ENCODE measurements at places on chromosomes 2 and 18.

DNA sequence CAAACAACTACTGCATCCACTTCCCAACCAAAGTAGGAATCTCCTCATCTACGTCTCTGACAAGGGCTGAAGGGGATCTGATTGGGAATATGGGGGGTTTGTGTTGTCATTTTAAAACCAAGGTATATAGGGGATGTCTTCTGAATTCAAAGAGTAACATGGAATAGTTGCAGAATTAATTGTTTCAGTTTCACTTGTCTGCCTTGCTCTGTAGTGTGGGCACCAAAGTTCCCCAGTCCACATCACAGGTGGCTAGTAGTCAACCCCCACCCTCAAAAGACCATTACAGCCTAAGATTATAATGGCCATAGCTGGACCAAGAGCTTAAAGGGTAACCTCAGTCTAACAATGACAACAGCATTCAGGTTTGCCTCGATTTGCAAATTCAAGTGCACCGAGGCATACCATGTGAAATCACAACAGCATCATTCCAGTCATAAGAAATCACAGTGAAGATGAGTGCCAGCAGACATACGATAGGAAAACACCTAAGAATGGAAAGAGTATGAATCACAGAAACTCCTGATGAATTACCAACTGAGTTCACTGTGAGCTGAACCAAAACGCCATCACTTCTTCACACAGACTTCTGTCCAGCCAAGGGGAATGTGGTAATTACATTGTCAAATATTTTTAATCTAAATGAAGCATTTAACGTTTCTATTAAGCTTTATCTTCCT, 52.4 kb downstream of the MYO5B start:
- DNase-seq = no peak

DNA sequence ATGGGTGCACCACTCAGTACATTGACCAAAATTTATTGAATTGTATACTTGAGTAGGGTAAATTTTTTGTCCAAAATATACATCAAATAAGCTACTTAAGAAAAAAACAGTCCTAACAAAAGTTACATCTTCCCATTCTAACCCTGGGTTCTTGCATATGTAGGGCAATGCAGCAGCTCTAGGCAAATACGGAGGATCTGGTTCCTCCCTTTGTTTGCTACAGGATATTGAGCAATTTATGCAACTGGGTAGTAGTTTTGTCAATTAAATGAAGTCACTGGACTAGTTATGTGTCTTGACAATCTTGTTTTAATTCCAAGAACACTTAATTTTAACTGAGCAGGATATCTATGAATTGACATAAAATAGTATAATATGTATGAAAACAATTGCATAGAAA, 1507.2 kb upstream of the PIK3C3 start:
- no peak for DNase-seq

GRCh38 chr2:101267671-101268656, 15.3 kb downstream of the CNOT11 start:
- no peak for DNase-seq

DNA sequence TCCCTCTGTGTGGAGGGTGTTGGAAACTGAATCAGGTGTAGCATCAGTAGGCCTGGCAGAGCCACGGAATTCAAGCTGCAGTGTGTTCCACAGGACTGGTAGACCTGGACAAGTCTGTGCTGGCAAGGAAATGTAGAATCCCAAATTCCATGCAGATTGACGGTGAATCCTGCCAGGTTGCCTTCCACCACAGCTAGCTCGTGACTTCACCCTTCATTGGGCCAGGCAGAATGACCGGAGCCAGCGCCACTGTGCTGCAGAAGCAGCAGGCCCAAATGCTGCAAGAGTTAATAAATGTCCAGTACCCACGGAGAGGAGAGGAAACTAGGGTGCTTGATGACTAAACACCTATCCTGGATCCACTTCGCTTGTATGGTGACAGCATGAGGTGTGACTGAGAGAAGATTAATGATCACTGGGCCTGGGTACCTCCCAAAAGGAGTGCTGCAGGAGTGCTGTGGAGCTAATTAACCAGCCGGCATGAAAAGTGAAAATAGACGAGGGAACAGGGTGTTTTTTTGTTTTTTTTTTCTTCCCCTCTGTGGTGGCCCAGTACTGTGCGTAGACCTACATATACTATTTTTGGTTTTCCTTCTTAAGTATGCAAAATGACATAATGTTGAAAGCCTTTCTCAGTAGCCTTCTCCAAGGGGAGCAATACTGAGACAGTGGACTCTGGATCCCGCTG, 122.2 kb downstream of the TANC1 start:
- peak; percentile 51 for DNase-seq

- DNase-seq = no peak
These were observed 8.4 kb upstream of the TMEM185B start for GRCh38 chr2:120231564-120231973.

DNA sequence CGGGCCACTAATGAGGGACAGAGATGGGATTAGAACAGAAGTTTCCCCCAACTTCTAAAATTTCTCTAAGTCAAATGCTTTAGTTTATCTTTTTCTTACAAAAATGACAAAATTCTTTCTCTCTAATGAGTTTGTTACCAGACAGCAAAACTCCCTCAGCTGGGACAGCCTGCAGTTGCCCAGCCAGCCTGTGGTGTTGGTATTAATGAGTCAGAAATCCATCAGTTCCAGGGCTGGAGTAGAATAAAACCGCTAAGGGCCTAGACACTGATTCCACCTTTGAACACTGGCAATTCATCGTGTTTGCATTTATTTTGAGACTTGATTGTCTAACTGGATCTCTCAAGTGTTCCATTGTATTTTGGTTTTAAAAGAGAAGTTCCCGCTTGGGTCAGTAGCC, 38.3 kb upstream of the SMAD2 start:
- DNase-seq = peak; percentile 28

DNA sequence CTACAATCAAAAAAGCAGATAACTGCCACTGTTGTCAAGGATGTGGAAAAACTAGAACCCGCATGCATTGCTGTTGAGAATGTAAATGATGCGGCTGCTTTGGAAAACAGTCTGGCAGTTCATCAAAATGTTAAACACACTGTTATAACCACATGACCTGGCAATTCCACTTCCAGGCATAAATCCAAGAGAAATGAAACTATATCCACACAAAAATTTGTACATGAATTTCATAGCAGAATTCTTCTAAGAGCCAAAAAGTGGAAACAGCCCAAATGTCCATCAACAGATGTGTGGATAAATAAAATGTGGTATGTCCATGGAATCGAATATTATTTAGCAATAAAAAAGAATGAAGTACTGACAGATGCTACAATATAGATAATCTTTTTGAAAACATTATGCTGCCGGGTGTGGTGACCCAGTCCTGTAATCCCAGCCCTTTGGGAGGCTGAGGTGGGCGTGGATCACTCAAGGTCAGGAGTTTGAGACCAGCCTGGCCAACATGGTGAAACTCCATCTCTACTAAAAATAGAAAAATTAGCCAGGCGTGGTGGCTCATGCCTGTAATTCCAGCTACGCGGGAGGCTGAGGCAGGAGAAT, 32.0 kb downstream of the ERCC3 start:
- DNase-seq = peak; percentile 86

DNA sequence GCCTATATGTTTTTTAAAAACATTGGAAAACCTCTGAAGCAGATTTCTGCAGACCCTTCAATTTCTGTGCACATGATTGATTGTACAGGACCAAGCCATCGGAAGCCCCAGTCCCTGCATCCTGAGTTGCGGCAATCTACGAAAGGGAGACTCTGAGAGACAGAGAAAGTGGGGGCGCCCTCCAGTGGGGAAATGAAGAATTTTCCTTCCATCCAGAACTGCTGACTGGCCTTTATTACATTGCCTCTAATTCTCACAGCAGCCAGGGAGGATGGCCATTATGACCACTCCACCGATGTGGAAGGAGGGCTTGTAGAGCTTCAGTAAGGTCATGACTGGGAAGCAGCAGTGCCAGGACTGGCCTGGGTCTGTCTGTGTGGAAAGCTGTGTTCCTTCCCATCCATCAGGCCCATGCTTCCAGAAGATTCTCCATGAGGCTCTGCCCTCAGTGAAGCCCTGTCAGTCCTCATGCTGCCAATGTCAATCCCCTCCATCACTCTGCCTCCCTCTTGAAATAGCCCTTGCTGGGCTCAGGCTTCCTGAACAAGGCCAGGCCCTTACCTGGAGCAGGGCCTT, 20.0 kb upstream of the RESP18 start:
- peak; percentile 65 for DNase-seq

- no peak for DNase-seq
These were observed 827.3 kb upstream of the NRXN1 start for GRCh38 chr2:51859260-51859659.

DNA sequence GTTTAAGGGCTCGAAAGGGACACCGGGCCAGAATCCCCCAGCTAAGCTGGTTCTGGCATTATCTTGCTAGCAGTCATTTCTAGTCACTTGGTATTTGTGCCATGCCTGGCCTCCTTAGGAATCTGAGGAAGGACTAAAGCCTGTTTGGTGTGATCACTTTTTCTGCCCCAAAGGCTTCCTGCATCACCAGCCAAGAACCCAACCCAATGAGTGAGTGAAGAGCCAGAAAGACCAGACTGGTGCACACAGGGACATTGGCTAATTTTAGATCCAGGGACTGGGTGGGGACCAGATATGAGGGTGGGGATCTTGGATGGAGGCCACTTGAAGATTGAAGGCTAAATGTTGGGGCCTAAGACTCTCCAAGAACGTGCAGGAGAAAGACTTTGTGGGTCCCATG, 411.9 kb upstream of the TNP1 start:
- DNase-seq = no peak

- no peak for DNase-seq
These were observed 67.0 kb downstream of the GALR1 start for GRCh38 chr18:77316641-77317040.

DNA sequence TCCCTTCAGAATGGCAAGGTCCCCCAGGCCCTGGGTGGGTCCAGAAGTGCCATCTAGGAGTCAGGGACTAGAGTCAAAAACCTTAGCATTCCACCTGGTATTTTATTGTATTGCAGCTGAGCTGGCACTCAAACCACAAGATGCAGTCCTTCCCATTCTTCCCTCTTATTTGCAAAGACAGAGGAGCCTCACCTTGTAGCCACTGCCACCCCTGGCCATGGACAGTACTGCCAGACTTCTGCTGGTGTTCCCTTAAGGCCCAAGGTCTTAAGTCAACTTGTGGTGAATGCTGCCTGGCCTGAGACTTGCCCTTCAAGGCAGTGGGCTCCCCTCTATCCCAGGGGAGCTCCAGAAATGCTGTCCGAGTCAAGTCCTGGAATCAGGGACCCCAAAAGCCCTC, 6.9 kb downstream of the UGT1A10 start:
- DNase-seq = peak; percentile 2

- DNase-seq = no peak
These were observed 61.1 kb upstream of the MCFD2 start for GRCh38 chr2:46976556-46977279.

DNA sequence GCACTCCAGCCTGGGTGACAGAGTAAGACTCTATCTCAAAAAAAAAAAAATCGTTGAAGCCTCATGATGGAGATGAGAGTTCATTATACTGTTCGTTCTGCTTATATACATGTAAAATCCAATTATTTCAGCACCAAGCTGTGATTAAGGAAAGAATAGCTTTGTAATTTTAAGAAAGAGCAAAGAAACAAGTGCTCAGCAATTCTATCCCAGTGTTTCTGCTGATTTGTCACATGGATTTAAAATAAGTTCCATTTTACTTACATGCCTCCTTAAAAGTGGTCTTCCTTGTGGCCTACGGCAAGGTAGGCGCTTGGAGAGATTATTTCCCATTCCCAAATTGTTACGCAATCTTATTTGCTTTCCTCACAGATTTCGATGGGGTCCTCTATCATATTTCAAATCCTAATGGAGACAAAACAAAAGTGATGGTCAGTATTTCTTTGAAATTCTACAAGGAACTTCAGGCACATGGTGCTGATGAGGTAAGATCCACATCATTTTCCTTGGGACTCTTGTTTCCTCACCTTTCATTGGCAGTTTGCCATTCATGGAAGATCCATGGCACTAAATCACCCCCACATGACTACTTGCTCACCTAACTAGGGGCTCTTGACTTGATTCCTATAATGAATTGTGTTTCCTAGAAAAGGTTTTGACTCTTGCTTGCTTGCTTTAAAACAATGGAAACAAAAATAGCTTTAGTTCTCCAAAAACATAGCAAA, 11.5 kb downstream of the ARPC2 start:
- DNase-seq = no peak

GRCh38 chr18:55110436-55110835, 151.2 kb upstream of the CCDC68 start:
- DNase-seq = no peak

DNA sequence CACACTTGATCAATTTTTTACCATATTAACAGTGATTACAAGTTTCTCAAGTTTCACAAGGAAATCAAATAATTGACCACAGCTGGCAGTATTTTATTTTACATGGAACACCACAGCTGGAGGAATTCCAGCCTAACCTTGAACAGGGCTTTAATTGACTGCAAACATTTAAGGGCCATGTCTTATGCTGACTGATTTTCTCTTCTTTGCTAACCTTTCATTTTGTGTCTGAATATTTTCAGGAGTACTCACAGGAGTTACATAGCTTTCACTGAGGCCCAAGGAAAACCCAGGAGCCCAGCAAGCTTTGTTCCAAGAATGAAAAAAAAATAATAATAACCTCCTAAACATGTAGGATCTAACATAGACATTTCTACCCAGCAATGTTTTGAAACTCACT, 49.6 kb downstream of the FRZB start:
- DNase-seq = no peak

DNA sequence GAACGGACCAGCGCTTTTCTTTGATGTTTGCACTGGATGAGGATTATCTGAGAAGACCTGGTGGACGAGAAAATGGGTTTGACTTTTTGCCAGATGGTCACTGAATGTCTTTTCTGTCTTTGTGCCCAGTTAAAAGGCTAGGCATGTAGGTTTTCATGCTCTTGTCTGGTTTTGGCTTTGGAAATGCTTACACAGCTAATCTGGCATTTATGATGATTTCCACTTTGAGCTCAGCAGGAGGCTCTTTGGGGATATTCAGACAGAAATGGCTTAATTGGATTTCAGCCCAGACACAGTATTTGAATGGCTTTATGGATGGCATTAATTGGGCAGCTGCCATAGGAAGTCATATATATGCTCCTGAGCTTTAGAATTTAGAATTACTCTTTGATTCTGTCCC, 59.6 kb downstream of the NCK2 start:
- DNase-seq = peak; percentile 46

GRCh38 chr18:56661360-56662062, 10.4 kb downstream of the WDR7 start:
- DNase-seq = no peak

DNA sequence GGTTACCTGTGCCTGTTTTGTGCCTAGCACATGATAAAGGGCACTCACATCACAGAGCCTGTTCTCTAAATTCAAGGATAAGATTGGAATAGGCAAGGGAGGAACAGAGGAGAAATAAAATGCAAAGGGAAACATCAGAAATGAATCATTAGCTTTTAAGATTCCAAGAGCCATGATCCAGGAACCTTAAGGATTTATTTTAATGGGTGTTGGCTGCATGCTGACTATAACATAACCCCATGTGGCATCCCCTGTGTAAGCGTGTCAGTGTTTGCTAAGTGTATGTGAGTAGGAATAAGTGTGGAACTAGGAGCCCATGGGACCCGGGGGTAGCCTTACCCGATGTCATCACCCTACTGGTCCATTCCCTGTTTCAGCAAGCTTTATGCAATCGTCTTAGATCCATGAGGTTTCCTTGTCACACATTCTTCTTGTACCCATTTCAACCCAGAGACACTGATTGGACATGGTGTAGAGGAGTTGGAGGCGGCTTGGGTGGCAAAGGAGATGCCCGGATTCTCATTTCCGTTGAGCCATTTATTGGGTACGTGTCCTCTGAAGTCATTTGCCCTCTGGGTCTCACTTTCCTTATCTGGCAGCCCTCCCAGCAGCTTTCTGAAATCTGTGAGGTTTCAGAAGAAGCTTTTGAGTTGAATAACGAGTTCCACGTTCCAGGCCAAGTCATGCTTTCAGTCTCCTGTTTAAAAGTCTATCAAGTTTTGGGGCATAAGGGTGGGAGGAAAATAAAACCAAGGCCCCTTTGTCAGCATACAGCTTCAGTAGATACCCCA, 117.0 kb downstream of the MGAT5 start:
- DNase-seq = no peak
